ENCODE measurements at places on chromosomes 6 and 20.

DNA sequence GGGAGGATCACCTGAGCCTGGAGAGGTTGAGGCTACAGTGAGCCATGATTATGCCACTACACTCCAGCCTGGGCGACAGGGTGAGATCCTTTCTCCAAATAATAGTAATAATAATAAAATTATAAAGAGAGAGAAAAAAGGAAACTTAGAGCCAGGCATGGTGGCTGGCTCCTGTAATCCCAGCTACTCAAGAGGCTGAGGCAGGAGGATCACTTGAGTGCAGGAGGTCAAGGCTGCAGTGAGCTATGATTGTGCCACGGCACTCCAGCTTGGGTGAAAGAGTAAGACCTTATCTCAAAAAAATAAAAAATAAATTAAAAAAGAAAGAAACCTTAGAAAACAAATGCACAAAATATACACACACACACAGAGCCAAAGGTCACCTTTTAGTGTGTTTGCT, 5.2 kb upstream of the SAMHD1 start:
- DNase-seq = no peak

DNA sequence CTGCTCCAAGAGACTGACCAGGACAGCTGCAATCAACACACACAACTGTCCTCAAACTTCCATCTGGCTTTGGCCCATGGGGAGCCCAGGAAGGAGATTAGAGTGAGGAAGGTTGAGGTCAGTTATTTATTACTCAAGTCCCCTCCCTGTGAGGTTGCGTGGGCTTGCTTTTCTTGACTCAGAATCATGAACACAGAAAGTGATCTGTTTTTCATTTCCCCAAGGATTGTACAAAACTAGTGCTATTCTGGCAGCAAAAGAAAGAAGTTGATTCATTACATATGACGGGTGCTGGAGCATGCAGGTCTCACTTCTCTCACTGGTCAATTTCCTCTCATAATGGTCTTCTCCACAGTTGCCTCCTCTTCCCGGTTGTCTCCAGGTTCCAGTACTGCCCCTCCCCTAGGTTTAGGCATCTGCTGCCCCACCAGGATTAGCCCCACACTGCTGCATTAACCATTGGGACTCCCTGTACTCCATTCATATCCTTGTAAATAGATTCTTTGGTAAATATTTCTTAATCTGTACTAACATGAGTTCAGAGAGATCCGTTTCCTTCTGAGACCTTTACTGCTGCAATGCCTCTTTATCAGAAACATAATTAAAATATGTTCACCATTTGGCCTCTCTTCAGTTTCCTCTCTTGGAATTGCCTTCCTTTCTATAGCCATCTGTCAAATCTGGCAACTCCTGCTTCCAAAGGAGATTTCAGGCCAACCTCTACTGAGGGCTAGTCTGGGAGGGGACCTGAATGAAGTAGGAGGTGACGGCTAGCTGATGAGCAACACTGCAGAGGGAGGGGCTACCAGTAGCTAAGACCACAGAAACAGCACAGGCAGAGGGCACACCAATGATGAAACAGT, 888.8 kb downstream of the QKI start:
- DNase-seq = no peak

GRCh38 chr6:144756469-144756868, 471.3 kb downstream of the UTRN start:
- DNase-seq = no peak

GRCh38 chr6:82013561-82014530, 233.7 kb downstream of the IBTK start:
- DNase-seq = no peak

- no peak for DNase-seq
These were observed 19.8 kb downstream of the BFSP1 start for GRCh38 chr20:17511401-17511800.

DNA sequence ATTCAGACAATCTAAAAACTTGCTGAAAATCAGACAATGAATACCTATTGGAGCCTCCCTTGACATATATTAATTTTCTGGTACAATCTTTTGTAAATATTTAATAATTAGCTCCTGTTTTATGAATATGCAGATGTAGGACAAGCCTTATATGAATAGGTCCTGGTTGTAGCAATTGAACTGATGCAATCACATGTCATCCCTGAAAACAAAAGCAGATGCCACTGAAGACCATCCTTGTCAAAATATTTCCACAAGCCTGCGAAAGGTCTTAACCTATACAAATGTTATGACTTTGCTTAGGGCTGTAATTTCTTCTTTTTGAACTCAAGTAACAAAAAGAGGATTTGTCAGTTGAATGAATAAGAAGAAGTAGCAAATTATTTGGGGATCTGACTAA, 722.1 kb downstream of the EYS start:
- DNase-seq = no peak

GRCh38 chr6:106064756-106065155, 21.4 kb upstream of the PRDM1 start:
- no peak for DNase-seq

DNA sequence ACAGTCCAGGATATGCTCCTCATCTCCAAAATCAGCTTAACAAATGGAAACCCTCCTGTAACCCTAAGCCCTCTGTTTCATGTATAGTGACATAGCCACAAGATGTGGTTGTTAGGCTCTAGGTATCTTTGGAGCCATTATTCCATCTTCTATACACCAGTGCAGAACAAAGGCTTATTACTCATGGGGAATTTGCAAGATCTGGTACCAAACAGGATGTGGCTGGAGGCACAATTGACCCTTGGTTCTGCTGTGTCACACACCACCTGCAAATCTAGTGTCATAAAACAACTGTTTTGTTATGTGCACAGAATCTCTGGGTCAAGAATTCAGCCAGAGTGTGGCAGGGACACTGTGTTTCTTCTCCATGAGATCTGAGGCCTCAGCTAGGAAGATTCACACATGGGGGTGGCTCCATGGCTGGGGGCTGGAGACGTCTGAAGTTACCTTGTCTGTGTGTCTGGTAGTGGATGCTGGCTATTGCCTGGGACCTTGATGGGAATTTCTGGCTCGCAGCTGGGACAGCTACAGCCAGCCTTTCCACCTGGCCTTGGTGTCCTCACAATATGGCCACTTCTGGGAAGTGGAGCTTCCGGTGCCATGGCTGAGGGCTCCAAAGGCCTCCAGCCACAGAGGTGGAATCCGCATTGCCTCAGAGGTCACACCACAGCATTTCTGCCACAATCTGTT, 369.9 kb downstream of the CDH26 start:
- no peak for DNase-seq

DNA sequence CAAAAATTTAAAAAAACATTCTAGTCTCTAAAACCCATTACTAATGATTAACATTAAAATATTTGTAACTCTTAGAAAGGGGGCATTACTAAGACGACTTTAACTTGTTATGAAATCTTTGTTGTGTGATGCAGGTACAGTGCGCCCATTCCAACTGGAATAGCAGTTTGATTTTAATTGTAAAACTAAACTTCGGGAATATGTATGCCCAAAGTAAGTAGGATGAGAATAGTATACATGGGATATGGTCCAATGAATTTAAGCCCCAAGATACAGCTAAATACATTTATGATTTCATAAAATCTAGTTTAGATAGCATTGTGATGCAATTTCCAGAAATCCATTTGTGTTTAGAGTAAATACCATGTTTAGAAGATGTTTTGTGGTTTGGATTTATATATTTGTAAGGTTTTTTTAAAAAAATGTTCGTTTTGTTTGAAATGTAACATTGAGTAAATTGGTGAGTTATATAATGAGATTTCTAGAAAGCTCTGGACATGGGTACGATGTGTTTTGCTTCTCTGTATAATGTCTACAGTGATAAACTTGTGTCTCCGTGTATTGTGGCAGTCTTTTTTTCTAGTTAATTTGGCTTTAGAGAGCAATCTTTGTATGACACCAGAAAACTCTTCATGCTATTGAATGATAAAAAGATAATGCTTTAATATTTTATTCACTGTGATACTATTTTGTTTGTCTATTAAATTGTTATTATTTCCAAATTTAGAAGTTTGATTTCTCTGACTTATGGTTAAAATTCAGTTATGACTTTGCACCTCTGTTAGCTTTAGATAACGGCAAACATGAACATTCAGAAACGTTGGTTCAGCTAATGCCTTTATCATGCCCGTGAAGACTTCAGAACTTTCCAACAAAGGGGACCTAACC, 54.8 kb downstream of the RNF182 start:
- DNase-seq = no peak

GRCh38 chr6:125886914-125887313, 69.7 kb upstream of the HINT3 start:
- no peak for DNase-seq

- DNase-seq = no peak
These were observed 68.7 kb downstream of the LY86 start for GRCh38 chr6:6657085-6657819.

- DNase-seq = no peak
These were observed 1.2 kb upstream of the ARFGEF3 start for GRCh38 chr6:138160329-138161087.

DNA sequence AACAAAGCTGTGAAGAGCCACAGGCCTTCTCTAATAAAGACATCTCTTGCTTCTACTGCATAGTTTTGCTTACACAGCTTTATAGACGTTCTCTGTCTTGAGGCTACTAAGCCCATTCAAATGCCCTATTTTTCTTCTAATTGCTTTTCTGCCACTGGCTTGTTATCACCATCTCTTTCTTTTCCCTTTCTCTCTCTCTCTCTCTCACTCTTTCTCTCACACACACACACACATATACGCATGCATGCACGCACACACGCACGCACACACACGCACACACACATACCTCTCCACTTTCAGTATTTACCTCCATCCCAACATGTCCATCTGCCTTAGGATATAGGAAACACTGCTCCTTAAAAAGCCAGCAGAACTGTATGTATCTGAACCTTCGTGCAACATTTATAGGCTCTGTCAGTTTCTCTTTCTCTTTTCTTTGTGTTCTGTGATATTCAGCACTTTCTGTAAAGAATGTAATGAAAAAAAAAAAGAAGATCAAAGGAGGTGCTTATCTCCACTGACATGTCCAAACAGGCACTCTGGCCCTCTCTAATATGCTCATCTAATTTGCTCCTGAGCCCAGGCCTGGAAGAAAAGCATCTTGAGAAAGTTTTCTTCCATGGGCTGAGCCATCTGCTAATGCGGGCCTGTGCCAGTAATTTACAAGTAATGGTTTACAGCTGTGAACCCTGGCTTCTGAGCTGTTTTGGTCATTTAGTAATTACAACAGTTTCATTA, 1046.7 kb upstream of the MAP3K7 start:
- no peak for DNase-seq
